Activated naive CD8-positive, alpha-beta T cell treated with anti-CD3 and anti-CD28 coated beads for 36 hours (primary cell): ENCODE measurements at places on chromosomes 11 and 22.

- DNase-seq = no peak
These were observed 92.9 kb downstream of the MORC2 start for GRCh38 chr22:30875481-30876215.

- no peak for DNase-seq
These were observed 62.6 kb upstream of the PHF21A start for GRCh38 chr11:46183819-46184218.

- DNase-seq = no peak
These were observed 276.7 kb upstream of the API5 start for GRCh38 chr11:43035086-43035485.

DNA sequence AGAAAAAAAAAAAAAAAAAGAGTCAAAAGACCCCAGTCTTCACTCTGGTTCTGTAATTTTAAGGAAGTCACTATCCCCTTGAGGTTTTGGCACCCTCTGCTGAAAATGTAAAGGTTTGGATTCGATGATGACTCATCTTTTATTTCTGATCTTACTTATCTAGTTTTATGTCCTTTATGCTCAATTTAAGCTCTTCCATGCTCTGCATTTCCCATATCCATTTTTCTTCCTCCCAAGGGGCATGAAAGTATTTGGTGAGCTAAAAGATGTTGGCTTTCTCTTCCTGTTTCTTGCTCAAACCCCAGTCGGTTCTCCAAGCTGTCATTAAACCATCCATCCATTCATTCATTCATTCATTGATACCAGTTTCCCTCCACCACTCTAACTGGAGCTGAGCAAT is 61.0 kb upstream of the CDON start:
- no peak for DNase-seq

DNA sequence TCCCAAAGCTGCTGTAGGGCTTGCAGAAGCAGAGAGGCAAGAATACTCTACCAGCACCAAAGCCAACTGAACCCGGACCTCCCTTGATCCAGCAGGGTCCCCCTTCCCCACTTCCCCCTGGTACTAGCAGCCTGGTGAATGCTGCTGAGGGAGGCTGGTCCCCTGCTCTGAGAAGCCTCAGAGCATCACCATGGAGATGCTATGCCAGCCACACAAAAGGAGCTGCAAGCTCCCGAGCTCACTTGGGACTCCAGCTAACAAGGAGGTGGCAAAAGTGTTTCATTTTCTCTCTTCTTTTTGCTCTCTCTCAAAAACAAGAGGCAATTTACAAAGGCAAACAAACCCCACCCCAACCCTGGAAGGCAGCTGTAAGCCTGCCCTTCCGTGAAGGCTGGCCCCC is 509.8 kb downstream of the BUD13 start:
- DNase-seq = no peak

GRCh38 chr11:74933765-74934164 is 15.1 kb downstream of the XRRA1 start:
- no peak for DNase-seq

DNA sequence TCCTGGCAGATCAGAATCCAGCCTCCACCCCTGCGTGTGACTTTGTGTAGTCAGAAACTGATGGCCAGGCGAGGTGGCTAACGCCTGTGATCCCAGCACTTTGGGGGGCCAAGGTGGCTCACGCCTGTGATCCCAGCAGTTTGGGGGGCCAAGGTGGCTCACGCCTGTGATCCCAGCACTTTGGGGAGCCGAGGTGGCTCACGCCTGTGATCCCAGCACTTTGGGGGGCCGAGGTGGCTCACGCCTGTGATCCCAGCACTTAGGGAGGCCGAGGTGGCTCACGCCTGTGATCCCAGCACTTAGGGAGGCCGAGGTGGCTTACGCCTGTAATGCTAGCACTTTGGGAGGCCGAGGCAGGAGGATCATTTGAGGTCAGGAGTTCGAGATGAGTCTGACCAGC is 5.2 kb downstream of the NCAPH2 start:
- DNase-seq = no peak

DNA sequence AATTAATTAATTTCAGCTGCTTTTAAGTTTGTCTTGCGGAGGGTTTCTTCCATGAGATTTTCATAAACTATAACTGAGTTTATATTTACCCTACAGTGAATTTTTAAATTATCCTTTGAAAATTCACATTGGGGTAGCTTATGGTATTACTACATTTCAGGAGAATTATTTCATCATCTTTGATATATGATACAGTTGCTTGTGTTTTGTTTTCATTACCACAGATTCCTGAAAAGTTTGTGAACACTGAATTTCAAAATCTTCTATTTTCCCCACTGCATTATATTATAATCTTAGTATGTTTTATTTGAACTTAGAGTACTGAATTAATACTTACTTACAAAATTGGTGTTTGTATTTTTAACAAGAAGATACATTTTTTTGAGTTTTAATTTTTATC is 24.4 kb downstream of the METTL15 start:
- no peak for DNase-seq

DNA sequence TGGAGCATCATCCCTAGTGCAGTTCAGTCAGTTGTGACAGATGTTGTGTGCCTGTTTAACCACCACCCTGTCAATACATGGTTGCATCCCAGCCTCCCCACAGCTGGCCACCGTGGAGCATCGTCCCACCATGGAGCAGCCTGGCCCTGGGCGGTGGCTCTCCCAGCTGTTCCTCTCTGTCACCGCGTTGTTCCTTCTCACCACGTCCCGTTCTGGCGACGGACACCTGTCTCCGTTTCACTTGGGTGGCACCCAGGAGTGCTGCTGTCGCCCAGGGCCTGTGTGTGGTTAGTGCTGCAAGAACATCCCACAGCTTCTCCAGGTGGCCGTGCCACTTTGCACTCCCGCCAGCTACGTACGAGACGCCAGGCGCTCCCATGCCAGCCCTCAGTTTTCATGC is 26.5 kb downstream of the MUC6 start:
- no peak for DNase-seq

- DNase-seq = no peak
These were observed 19.8 kb downstream of the ARL14EP start for GRCh38 chr11:30342736-30343166.

GRCh38 chr11:23233075-23233474 is 372.8 kb upstream of the CCDC179 start:
- DNase-seq = no peak

DNA sequence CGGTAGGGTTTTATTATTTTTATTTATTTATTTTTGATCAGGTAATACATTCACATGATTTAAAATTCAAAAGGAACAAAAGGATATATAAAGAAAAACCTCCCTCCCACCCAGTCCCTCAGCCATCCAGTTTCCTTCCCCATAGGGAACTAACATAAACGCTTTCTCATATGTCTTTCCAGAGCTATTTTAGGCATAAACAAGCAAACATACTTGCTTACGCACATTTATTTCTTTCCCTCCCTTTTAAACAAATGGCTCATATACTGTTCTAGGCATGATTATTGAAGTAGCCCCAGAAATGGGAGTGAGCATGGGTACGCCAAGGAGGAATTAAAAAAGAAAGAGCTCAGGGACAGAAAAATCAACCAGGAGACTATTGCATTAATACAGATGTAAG is 63.7 kb downstream of the LIF start:
- DNase-seq = no peak

DNA sequence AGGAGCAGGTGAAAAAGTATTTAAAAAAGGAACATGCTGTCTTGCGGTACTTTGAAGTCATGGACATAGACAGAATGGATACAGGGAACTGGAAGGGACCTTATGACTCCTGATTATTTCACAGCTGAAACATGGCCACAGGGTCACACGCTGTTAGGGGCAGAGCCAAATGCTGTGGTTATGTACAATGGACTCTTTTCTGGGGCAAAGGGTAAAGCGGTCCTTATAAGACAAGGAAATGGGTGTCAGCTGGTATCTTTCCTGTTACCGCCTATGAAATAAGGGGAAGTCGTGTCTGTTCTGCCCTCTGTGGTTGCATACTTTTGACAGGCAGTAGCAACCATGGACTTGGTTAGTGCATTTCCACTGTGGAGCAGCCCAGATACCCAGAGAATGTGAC is 12.8 kb upstream of the ST14 start:
- DNase-seq = no peak

DNA sequence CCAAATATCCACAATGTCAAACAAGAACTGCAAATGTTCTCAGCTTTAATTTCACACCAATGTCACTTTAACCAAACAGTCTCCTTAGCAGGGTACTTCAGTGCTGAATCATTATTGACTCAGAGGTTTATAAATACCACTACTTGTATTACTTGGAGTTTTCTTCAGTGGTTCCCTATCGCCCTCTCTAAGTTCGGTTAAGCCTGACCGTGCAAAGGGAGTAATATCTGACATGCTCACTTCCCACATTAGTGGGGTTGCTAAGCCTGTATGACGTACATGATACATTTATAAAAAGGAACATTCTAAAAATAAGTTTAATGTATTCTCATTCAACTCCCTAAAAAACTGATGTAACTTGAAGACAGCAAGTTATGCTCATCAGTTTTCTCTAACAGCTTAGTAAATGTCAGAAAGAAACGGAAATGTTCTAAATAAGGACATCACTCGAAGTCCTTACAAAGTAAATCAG is 93.1 kb upstream of the ZC3H12C start:
- no peak for DNase-seq

DNA sequence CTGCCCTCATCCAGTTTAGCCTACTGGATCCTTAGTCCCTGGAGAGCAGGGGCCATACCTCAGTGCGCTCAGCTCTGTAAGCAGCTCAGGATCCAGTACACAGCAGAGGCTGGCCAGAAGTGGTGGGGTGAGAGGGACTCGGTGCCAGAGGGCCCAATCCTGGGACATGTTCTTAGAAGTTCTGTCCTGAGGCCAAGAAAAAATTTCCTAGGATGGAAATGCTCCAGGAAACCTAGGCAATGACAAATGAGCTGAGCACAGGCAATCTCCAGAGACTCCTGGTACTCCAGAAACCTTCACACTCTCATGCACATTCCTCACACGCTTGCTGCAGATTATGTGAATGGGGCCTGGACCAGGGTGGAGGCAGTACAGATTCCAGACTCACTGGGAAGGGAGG is 89.6 kb downstream of the SERGEF start:
- DNase-seq = no peak

DNA sequence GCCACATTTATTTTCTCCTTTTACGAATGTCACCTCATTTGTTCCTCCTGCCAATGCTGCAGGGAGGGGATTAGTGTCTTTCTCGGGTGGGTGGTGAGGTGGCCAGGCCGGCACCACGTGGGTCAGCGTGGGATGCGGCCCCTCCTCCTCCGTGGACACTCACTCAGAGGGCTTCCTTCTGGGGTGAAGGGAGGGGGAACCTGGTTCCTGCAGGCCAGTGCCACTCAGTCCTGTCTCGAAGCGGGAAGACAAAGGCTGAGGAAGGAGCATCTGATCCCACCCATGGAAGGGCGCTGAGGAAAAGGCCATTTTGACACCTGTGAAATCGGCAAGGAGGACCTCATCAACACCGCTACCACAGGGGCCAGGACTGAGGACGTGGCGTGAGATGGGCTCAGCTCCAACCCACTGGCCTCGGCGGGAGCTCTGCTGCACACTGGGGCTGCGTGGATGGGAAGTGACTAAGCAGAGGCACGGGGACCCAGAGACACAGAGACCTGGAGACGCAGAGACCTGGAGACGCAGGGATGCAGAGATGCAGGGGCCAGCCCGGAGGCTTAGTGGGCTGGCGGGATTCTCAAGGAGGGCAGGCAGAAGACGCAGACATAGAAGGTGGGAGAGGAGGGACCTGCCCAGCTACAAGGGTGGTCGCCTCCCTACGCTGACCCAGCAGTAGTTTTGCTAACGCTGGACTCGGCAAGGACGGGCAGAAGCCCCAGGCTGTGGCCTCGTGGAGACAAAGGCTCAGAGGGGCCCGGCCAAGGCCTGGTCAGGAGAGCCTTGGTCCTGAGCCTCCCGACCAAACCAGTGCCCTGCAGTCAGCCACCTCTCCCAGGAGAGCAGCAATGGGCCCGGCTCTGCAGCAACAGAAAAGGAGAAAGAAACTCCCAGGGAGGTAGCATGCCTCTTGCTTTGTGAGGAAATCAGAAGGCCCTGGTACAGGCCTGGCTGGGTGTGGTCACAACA is 1071.2 kb downstream of the BRD1 start:
- DNase-seq = no peak

DNA sequence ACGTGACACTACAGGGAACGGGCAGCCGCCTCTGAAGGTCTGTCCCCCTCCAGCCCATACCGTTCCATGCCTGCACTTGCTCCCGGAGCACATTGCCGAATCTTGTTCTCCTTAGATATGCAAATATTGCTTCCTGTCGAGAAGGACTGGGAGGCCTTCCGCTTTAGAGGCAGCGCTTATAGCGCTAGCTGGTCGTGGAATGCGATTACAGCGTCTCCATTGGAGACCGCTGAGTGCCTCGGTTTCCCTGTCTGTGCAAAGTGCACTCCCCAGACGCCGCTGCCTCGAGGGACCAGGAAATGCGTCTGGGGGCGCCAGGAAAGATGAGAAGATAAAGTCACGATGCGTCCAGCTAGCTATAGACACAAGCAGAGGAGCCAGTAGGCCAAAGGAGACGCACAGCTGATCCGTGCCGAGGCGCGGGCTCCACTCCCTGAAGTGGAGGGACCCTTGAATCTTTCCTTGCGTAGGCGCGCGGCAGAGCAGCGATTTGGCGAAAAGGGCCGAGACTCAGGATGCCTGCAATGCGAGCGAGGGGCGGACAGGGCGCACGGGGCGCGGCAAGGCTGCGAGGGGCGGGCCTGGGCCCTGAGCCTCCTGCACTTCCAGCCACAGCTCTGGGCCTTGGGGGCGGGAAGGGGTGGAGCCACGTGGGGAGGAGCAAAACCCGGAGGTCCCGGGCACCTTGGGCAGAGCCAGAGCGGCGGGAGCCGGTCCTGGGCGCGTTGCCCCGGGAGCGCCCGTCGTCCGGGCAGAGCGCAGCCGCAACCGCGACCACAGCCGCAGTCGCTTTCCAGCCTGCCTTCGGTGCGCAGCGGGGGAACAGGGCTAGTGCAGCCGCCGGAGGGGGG is at the start of gene RASSF10:
RASSF10 (plus strand) TSS at position 692 of the 851 bp plus-strand sequence. CDS start 261 bp downstream, outside the sequence.
- peak; percentile 43 for DNase-seq

DNA sequence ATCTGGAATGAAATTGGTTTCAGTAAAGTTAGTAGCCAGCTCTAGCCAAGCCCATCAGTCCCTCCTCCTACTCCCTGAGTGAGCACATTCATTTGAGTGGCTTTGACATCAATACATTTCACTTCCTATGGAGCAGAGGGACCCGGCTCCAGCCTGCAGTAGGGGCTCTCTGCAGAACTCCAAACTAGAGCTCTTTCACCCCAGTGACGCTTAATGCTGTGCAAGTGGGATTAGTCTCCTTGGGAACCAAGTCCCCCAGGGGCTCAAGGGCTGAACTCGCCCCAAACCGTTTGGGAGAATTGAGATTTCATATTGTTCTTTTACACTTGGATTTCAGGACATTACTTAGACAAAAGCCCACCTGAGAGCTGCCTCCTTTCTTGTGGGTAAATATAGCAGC is 4.4 kb upstream of the FAM181B start:
- no peak for DNase-seq

GRCh38 chr11:66003291-66003690 is 988 bp downstream of the BANF1 start:
- DNase-seq = no peak

- DNase-seq = no peak
These were observed 20.5 kb upstream of the PARVB start for GRCh38 chr22:44003405-44004103.

- DNase-seq = no peak
These were observed 84.2 kb downstream of the CELSR1 start for GRCh38 chr22:46453006-46453828.
